ENCODE measurements at places on chromosomes 1 and 21.

GRCh38 chr1:48266576-48266975 lies 44.1 kb downstream of the SLC5A9 start:
- no peak for DNase-seq

- no peak for DNase-seq
Measured at GRCh38 chr1:10989095-10989494, 23.4 kb upstream of the TARDBP start.

DNA sequence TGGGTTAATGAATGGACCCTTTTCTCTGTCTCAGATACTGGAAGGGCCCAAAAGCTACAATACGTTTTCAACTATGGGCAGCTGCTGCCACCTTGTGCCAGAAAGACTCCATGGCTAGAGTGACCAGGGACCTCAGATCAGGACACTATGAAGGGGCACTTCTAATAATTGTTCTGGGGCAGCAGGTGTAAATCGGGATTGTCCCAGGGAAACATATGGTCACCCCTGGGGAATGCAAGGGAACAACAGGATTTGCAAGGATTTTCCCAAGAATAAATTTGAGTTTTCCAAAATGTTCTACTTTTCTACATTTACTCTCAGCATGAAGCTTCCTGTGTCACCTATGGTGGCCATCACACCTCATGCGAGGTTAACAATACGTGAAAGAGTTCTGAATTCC lies 12.0 kb upstream of the FCAMR start:
- DNase-seq = peak; percentile 51

GRCh38 chr1:184748740-184749139 lies 5.9 kb downstream of the EDEM3 start:
- DNase-seq = no peak

- DNase-seq = no peak
Measured at GRCh38 chr1:116347696-116348095, 25.3 kb upstream of the ATP1A1 start.

- DNase-seq = no peak
Measured at GRCh38 chr21:39105341-39105765, 77.9 kb downstream of the PSMG1 start.

- DNase-seq = no peak
Measured at GRCh38 chr1:167797015-167797414, 75.2 kb downstream of the MPZL1 start.

DNA sequence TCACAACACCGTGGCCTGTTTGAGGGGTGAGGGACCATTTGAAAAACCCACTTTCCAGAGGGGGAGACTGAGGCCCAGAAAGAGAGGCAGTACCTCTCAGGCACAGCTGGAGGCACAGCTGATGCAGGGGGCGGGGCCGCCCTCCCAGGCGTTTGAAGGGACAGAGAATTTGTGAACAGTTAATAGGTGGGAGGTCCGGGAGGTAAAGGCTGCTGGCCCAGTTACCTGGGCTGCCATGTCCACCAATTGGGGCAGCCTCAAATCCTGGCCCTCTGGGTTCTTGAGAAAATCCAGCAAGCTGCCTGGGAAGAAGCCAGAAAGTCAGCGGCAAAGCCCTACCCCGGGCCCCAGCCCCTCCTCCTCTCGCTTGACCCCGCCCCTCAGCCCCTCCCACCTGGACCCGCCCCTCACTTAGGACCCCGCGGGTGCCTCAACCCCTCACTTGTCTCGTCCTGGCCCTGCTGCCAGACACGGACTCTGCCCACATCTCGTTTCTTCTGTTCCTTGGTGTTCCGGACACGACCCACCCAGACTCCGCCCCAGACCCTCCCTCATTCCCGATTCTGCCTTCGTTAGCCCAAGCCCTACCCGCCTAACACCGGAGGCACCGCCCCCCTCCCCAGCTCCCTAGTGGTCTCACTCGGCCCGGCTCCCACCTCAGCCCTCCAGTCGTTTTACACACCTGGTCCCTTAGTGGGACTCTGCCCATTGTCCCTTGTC lies 10.8 kb upstream of the AHDC1 start:
- no peak for DNase-seq

GRCh38 chr1:113793878-113794834 lies 18.1 kb downstream of the RSBN1 start:
- no peak for DNase-seq

- no peak for DNase-seq
Measured at GRCh38 chr1:73770109-73770905, 427.7 kb downstream of the LRRIQ3 start.

- no peak for DNase-seq
Measured at GRCh38 chr1:197761654-197762053, 13.6 kb downstream of the DENND1B start.

DNA sequence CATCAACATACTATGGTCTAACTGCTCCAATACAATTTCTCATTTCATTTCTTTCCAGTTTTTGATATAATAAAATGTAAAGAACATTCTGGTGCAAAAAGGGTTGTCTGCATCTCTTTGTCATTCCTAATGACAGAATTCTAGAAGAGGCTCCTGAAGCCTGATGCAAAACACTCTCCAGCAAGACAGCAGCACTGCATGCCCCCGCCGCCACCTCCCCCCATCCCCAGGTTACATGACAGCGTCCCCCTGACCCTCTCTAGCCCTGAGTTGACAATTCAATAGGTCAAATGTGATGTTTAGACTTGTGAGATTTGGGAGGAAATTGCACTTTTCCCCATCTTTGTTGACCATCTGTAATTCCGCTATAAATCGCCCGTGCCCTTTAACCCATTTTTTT lies 64.6 kb upstream of the C1orf21 start:
- DNase-seq = no peak

DNA sequence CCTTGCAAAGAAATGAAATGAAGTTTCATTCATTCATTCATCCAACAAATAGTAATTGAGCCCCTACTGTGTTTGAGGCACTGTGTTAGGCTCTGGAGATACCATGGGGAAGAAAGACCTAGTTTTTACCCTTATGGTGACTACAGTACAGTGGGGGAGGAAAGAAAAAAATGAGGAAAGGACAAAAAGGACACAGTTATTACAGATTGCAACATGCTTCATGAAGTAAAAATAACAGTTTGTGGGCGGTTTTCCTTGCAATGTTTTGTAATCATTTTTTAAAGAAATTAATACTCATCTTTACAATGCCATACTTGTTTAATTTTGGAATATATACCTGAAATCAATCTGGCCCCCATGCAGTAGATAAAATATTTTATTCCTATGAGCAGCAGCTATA lies 120.3 kb downstream of the TM2D1 start:
- no peak for DNase-seq

- no peak for DNase-seq
Measured at GRCh38 chr1:7469255-7469938, 301.7 kb upstream of the VAMP3 start.

DNA sequence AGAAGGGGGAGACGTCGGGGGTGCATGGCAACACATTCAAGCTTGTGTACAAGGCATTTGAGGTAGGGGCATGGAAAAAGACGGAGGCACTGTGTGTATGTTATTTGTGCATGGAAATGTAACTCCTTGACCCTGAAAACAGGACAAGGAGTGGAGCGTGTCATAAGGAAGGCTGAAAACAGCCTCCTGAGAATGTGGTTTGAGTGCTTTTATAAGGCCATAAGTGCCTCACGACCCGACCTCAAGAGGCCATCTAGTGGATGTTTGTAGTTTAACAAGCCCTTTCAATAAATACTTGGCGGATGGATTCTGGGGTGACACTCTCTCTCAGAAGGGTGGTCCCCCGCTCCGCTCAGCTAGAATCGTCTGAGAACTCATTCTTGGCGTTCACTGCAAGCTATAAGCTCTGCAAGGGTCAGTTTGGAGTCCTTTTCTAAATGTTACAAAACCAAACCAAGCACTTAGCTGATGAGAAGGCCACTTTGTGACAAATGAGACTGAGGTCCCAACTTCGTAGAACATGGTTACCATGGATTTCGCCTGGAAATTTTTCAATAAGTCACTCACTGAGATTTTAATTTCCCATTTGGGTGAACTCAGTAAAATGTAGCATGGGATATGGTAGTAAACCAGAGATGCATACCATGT lies 38.8 kb upstream of the CLCA4 start:
- DNase-seq = no peak

- no peak for DNase-seq
Measured at GRCh38 chr1:154324241-154324640, 1.1 kb upstream of the ATP8B2 start.

DNA sequence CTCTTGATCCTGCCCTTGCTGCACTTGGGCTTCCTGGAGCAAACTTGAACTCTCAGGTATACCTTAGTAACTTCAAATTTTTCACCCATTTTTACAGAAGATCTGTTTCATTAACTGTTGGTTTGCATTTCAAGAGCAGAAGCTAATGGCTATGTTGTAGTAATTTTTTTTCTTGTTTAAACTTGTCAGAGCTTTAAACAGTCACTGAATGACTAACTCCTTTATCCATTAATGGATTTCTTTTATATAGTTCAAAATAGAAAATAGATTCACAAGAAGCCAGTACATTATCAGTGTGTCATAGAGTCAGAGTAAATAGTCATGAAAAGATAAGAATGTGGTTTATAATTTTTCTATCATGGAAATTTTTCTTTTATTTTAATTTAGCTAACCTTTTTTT lies 13.6 kb downstream of the SRSF11 start:
- no peak for DNase-seq

- DNase-seq = no peak
Measured at GRCh38 chr1:203638103-203638475, 11.5 kb downstream of the ATP2B4 start.

- DNase-seq = no peak
Measured at GRCh38 chr21:33395891-33396331, 7.3 kb upstream of the IFNGR2 start.
